ENCODE measurements at places on chromosomes 6 and 20.

DNA sequence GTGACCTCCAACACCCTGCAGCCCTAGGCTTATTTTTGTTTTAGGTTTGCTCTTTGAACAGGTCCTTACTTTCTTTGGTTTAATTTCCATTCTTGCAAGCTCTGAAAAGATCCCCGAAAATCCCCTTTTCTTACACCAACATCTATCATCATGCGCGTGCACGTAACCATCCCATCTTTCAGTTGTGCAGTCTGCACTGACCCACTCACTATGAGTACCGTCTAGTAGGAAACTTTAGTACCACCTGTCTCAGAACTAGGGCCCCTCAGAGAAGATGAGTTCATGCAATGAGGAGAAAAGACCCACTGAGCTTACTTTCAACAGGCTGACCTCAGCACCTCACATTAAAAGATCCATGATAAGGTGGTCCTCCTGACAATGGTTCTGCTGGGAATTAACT, 120.6 kb upstream of the AGPAT4 start:
- DNase-seq: no peak

DNA sequence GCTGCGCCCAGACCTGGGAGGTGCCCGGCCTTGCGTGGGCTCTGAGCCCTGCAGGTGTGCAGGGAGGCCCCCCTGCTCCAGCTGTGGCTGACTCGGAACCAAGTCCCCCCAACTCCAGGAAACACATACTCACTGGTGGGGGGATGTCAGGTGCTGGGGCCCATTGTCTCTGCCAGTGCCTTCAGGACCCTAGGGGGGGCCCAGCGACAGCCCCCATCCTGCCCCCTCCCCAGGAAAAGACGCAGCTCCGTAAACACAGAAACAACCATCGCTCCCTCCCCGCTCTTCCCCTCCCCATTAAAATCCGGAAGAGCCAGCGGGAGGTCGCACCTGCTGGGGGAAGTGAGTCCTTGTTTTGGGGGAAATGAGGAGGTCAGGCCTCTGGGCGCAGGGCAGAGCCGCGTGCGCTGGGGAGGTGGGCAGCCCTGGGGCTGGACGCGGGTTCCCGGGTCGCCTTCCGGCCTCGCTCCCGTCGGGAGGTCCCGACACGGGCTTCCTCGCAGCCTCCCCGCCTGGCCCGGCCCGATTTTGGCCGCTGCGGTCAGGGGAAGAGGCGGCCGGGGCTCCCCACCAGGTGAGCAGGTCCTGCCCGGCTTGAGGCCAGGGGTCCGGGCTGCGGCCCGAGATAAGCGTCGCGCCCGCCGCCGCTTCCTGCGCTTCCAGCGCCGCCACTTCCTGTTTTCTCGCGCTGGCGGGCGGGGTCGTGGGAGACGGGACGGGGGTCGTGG, 6.2 kb downstream of the C20orf204 start:
- DNase-seq: no peak

- no peak for DNase-seq
These were observed 571.7 kb upstream of the SLC35B3 start for GRCh38 chr6:9007027-9007426.

DNA sequence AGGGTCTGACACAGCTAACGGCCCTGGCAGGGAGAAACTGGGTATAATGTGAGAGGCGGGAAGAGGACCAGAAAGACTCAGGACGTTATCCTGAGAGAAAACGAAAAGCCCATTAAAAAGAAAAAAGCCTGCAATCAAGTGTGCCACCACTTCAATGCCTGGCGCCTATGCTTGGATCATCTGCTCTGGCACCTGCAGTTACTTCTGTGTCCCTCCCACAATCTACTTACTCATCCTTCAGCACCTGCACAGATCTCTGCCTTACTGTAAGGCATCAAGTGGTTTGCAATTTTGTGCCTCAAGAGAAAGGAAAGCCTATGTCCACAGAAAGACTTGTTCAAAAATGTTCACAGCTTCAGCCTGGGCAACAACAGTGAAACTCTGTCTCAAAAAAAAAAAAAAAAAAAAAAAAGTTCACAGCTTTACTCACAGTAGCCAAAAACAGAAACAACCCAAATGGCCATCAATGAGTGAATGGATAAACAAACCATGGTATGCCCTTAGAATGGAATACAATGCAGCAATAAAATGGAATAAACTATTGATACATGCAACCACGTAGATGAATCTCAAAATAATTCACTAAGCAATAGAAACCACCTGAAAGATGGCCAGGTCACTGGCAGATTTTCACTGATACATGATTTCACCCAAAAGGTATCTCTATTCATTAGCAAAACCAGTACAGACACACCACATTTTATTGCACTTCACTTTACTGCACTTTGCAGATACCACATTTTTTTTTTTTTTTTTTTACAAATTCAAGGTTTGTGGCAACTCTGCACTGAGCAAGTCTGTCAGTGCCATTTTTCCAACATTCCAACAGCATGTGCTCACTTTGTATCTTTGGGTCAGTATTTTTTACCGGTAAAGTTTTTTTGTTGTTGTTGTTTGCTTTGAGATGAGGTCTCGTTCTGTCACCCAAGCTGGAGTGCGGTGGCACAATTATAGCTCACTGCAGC, 48.6 kb downstream of the ABHD12 start:
- DNase-seq: peak; percentile 64

GRCh38 chr6:31042806-31043205, 32.5 kb downstream of the MUC22 start:
- peak; percentile 60 for DNase-seq

Data from fibroblast of lung (primary cell).